Effector CD8-positive, alpha-beta T cell (primary cell): ENCODE measurements at places on chromosomes 2 and 18.

GRCh38 chr2:181142514-181142913 is 162.1 kb downstream of the UBE2E3 start:
- DNase-seq = no peak

DNA sequence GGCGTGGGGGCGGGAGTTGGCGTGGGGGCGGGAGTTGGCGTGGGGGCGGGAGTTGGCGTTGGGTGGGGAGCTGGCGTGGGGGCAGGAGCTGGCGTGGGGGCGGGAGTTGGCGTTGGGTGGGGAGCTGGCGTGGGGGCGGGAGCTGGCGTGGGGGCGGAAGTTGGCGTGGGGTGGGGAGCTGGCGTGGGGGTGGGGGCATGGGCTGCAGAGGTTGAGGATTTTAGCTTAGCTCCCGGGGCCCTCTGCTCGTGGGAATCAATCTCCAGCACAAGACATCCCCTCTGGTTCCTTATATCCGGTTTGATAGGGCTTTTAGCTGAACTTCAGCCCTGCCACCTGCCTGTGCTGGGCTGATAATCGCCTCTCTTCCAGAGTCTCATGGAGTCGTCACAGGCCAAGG is 177.0 kb downstream of the LDLRAD4 start:
- no peak for DNase-seq

- DNase-seq = no peak
Observed at GRCh38 chr2:16507655-16508489, 157.8 kb downstream of the CYRIA start.

GRCh38 chr2:134124047-134124753 is 129.7 kb upstream of the MGAT5 start:
- no peak for DNase-seq

DNA sequence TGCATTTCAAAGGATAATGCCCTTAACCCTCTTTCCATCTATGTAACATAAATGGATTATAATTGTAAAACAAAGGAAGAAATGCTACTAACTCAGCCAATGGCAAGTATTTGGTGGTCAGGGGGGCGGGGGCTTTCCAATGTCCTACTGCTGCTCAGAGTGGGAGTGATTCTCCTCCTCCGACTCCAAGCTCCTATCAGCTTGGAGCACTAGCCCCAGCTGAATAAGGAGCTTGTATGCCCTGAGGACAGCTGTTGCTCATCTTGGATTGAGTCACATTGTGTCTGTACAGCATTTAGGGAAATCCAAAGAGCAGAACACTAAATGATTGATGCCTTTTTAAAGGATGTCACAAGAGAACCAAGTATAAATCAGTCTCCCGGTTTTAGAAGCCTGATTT is 105.6 kb upstream of the ZNF521 start:
- no peak for DNase-seq

GRCh38 chr18:688323-688722 is 24.1 kb downstream of the ENOSF1 start:
- DNase-seq = no peak

DNA sequence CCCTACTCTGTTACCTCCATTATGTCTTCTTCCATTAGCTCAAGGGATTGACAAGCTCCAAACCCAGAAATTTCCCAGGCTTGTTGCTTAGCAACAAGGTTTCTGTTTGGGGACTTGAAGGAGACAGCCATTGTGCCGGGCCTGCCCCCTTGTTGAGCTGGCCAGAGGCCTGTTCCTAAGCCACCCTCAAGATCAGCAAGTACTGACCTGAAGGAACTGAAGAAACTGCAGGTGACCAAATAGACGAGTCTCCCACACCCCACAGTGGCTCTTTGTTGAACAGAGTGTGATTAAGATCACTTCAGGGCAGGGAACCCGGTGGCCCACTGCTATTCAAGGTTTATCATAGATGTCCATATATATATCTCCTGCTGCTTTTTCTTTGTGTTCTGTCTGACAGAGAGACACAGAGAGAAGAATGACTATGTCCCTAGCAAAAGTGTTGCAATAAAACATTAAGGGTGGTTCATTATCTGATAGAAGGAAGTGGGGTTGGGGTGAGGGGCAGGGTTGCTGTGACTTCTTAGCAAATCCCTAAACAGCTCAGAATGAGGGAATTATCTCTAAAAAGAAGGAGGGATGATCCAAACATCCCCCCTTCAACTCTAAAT is 69.2 kb downstream of the RNF144A start:
- no peak for DNase-seq

DNA sequence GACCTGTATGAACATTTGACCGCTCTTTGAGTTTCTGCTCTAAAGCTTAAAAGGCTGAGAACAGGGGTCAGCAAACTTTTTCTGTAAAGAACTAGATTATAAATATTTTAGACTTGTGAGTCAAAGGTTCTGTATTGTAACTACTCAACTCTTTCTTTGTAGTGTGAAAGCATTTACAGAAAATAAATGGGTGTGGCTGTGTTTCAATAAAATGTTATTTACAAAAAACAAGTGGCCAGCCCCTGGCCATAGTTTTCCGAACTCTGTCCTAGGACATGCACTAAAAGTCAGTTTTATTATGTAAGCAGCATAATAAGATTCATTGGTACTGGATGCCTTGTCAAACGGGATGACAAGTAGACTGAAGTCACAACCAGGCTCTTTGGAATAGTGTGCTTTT is 434.9 kb downstream of the ZEB2 start:
- DNase-seq = no peak

GRCh38 chr2:23107327-23107941 is 277.5 kb upstream of the KLHL29 start:
- no peak for DNase-seq

DNA sequence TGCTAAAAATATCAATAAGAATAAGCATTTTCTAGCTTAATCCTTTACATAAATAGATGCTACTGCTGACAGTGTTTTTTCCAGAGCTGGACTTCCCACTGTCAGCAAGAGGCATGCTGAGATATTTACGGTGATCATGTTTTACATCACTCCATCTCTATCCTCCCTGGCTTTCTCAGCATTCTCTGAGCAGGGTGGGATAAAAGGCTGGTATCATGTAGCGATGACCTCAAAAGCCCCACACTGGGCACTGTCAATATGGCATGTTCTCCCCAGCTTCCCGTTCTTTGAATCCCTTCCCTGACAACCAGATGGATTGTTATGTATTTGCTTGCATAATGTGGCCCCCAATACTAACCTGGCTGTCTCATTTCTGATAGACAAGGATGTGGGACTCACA is 83.2 kb upstream of the EPHA4 start:
- no peak for DNase-seq

- DNase-seq = no peak
Observed at GRCh38 chr2:227411320-227411989, 23.7 kb upstream of the SCYGR1 start.

DNA sequence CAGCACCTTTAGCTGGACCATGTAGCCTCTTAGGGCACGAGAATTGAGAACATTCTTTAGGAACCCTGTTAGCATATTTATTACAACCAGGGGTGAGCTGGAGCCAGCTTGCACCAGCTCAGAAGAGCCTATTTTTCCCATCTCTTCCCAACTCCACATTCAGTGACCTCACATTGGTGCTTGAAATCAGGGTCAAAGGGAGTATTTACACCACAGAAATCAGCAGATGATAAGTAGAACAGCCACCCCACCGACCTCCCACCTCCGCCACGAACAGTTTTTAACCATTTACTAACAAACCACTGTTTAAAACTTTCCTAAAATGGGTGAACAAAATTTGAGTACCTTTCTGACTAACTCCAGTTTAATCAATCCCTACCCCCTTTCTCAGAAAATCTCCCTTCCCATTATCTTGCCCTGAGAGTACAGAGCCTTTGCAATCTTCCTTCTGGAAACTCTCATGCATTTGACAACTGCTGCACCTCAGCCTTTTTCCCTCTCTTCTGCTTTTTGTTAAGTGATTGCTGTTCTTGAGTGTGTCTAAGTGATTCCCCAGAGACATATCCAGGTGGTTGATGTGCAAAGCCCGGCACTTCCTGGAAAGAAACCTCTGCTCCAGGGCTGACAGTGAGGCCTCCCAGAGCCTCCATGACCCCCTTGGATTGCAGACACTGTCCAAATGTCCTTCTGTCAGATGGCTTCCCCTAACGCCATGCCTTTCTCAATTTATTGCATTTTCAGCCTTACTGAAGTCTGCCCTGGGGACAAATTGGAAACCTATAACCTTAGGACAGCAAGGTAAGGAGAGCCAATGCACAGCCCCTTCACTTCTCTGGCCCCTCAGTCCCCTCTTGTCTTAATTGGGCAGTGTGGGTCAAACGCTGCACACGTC is 389.5 kb upstream of the TNP1 start:
- no peak for DNase-seq

DNA sequence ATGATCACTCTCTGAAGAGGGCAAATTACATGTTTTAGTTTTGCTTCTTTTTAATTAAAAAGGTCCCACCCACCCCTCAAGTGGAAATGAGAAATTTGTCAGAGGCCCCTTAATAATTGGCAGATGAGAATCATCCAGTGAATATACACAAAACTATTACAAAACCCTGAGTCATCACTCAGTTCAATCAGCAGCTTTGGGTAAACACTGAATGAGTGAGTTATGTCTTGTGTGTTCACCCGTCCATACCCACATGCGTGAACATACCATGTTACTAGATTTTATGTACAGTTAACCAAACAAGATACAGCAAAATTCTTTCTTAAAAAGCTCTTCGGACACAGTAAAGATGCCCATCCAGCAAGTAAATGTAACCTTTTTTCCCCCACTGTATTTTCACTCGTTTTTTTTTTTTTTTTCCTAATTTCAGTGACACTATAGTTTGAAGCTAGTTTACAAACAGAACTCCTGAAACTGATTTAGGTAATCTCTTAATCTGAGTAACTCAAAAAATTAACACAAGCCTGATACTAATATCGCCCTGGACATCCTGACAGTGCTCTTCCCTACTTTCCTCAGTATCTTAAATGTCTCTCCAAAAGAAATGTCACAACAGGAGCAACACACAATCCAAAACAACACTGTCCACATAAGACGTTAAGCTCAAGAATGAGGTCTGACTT is 1.4 kb downstream of the PSME4 start:
- DNase-seq = no peak

DNA sequence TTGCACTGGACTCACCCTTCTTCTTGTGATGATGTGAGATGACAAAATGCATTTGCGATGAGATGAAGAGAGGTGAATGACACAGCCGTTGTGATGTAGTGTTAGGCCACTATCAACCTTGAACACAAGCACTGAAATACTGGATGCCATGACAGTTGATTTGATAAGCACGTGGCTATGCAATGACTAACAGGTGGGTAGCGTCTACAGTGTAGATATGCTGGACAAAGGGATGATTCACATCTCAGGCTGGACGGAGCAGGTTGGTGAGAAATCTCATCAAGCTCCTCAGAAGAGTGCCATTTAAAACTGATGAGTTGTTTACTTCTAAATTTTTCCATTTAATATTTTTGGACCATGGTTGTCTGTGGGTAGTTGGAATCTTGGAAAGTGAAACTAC is 375.8 kb upstream of the LYPD1 start:
- no peak for DNase-seq

- no peak for DNase-seq
Observed at GRCh38 chr2:167411367-167411766, 523.1 kb downstream of the XIRP2 start.
